Stimulated activated CD4-positive, alpha-beta T cell treated with anti-CD3 and anti-CD28 coated beads, Interleukin-2, amount 100 ng/mL, for 24 hours (primary cell): ENCODE measurements at places on chromosomes 13 and 19.

DNA sequence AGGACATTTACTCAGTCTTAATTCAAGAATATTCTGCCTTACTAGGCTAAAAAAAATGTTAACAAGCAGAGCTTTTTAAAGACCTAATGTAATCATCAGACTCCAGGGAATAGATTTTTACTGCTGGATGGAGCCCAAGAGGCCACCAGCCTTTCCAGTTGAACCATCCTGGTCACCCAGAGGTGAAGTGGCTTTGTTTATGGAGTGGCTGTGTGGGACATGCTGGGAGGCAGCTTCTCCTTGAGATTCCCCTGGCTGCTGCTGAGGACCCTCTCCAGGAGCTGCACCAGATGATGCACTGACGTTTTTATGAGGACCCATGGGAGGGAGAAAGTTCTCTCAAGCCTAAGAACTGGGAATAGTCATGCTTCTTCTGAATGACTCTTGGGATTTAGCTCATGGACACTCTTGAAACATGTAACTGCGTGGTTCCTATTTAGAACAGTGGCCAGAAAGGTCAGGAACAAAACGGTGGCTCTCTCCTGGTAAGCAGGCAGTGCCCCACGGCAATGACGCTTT is 205.9 kb upstream of the MIR17HG start:
- no peak for DNase-seq

- DNase-seq: no peak
Observed at GRCh38 chr19:17554968-17555479, 425 bp upstream of the COLGALT1 start.

DNA sequence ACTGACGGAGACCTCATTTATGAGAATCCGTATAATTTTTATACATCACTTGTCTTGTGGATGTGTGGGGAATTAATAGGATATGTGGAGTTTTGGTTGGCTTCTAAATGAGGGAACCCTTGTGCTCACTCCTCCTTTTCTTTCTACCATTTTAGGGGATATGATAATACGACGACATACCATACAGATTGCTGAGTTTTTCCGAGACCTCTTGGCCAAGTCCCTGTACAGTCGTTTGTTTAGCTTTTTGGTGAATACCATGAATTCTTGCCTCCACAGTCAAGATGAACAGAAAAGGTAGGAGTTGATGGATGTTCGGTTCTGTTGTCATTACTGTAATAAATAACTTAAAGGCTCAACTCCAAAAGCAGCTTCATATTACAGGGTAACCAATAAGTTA is 335.2 kb downstream of the MYO16 start:
- DNase-seq: no peak

DNA sequence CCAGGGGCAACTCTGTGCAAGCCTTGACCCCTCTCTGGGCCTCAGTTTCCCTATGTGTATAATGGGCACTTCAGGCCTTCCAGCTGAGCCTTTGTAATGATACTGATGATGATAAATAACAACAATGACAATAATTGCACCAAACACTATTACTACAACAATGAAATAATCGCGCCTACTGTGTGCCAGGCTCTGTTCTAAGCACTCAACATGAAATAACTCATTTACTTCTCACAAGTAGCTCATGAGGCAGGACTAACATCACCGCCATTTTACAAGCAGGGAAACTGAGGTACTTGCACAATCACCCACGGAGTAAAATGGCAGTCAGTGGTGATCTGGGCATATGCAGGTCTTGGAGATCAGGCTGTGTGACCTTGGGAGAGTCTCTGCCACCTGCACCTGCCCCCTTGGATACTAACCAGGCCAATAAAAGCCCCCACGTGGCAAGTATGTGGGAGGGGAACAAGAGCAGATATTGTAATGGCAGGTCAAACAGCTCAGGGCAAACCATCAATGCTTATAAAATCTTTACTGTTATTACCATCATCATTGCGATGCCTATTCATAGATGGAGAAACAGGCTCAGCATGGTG is 540 bp upstream of the ANGPTL8 start:
- no peak for DNase-seq

GRCh38 chr13:34772206-34772605 is 169.9 kb upstream of the NBEA start:
- no peak for DNase-seq

- no peak for DNase-seq
Observed at GRCh38 chr19:13079542-13079986, 23.1 kb downstream of the LYL1 start.

DNA sequence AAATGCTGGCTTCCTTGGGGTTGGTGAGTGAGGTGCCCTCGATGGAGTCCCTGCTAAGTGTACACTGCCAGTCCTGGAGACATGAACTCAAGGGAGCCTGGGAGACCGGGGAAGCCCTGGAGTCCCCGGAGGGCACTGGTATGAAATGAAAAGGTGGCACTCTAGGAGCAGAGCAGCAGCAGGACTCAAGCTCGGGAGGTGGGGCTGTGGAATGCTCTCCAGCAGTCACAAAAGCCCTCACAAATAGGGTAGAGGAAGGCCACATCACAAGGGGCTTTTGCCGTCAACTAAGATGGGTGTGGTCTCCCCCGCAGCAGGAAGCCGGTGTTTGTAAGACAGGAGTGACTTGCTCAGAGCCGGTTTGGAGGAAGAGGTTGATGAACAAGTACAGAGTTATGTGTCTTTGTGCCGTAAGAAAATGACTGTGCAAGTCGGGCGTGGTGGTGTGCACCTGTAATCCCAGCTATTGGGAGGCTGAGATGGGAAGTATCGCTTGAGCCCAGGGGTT is 19.3 kb downstream of the CCNE1 start:
- peak; percentile 50 for DNase-seq

DNA sequence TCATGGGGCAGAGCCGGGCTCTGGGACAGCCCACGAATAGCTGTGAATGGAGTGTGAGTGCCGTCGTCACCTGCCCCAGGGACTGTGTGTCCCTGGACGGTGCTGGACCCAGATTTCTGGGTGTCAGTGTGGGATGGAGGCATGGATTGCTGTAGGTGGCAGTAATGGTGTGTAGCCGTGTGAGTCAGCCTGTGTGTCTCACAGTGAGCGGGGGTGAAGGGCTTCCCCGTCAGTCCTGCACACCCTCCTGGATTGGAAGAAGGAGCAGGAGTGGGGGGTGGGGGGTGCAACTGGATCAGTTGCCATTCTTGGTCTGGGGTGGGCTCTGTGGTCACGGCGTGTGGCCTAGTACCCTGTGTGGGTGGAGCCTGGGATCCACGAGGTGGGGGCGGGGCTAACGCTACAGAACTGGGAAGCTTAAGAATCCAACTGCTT is 6.5 kb upstream of the LTBP4 start:
- DNase-seq: no peak

GRCh38 chr19:33988601-33989000 is 183.7 kb upstream of the LSM14A start:
- DNase-seq: no peak

DNA sequence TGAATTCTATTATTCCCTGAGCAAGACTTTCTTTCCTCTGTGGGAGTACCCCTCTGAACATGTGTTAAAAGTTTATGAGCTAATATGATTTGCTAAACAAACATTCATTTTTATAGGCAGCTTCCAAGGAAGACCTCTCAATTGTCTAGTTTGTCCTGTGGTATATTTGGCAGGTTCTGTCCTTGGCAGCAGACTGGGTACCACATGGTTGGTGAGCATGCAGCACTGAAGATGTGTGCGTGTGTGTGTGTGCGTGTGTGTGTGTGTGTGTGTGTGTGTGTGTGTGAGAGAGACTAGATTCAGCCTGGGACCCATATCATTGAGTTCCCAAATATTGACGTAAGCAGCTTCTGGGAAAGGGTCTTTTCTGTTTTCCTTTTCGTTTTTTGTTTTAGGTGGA is 24.0 kb downstream of the FGF9 start:
- no peak for DNase-seq

GRCh38 chr13:28822801-28823200 is 2.7 kb downstream of the MTUS2 start:
- DNase-seq: no peak

- DNase-seq: no peak
Observed at GRCh38 chr19:54287456-54287855, 6.5 kb upstream of the LILRB2 start.

DNA sequence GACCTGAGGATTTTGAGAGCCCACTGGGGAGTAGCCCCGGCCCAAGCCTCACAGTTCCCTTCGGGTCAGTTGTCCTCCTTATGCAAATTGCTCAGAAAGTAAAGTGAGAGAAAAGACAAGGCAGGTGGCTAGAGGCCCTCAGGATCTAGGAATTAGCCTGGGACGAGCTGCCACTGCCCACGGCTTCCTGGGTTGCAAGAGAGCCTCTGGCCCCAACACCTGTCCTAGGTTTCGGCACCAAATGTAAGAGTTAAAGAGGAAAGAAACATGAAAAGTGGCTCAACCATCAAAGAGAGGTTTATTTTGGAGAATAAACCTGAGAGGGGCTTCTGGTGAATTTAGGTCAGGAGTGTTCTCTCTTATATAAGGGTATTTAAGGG is 25.6 kb downstream of the TMEM255B start:
- DNase-seq: no peak

DNA sequence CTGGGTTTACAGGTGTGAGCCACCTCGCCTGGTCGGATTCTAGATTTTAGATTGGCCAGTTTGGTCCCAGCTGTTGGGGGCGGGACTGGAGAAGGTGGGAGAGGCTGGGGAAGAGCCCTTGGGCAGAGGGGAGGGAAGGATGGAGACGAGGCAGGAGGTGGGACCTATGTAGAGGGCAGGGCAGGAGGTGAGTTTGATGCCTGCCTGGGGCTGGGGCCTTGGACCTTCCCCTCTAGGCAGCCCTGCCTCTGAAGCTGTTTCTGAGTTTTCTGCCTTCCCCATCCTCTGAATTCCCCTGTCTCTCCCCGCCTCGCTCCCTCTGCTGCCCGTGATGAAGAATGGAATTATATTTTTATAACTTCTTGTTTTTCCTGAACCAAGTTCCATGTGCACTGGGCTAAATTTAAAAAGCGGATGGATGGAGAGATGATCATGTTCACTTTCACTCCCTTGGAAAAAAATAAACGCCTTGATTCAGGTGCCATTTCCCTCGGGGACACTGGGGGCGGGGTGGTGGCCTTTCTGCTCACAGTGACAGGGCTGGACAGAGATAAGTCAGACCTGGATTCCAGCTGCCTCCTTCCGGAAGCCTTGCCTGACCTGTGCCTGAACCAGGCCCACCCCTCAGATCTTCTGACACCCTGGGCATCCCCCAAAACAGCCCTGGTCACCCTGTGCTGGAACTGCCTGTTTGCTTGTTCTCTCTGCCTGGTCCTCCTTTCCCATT is 16.5 kb upstream of the TNFAIP8L1 start:
- DNase-seq: no peak

- no peak for DNase-seq
Observed at GRCh38 chr13:74678308-74678965, 544.2 kb upstream of the KLF12 start.

GRCh38 chr19:28386066-28386465 is 826.9 kb downstream of the UQCRFS1 start:
- no peak for DNase-seq

DNA sequence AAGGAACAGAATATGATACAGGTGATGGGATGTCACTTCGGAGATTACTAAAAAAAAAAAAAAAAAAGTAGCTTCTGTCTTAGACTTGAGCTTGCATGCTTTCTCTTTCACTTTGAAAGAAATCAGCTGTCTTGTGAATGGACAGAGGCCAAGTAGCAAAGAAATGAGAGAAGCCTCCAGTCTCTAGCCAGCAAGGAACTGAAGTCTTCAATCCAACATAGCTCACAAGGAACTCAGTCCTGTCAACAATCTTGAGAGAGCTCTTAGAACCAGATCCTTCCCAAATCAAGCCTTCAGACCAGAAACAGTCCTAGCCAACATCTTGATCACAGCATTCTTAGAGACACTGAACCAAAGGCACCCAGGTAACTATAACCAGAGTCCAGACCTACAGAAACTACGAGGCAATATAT is 7.7 kb downstream of the N4BP2L2 start:
- DNase-seq: no peak

GRCh38 chr19:28665748-28666147 is 547.2 kb downstream of the UQCRFS1 start:
- no peak for DNase-seq

- no peak for DNase-seq
Observed at GRCh38 chr19:51224163-51224641, 678 bp upstream of the CD33 start.

- DNase-seq: no peak
Observed at GRCh38 chr19:3024870-3025548, 4.1 kb downstream of the TLE2 start.

- peak; percentile 55 for DNase-seq
Observed at GRCh38 chr13:49220036-49220855, at the start of gene MLNR. TSS of gene MLNR (plus strand) at chr13:49220338. CDS start at chr13:49220338, 0 bp downstream.

DNA sequence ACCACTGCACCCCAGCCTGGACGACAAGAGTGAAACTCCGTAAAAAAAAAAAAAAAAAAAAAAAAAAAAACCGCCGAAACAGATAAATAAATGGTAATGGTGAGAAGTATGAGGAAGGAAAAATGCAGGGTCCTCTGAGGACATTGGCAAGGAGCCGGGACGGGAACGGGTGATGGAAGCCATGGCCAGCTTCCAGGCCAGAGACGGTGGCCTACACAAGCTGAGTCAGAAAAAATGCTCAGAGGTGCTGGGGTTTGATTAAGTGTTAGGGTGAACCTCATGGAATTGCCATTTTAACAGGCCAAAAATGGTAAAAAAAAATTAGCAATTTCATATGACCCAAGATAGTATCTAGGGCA is 866 bp upstream of the ZSWIM4 start:
- DNase-seq: no peak

DNA sequence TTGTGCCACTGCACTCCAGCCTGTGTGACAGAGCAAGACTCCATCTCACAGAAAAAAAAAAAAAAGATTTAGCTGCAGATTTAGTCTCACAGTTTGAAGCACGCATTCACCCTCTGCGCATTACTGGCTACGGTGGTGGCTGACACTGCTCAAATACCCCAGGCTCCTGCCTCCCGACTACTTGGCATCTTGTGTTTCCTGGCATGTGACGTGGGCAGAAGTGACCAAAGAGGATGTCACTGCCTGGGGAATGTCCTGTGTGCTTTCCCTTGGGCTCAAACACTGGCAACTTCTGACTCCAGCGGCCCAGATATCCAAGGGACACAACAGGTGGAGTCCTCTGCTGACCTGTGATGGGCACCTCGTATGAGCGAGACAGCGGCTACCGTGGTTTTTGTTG is 24.7 kb upstream of the EIF3G start:
- DNase-seq: no peak

GRCh38 chr13:110563463-110563774 is 1.9 kb upstream of the RAB20 start:
- no peak for DNase-seq

DNA sequence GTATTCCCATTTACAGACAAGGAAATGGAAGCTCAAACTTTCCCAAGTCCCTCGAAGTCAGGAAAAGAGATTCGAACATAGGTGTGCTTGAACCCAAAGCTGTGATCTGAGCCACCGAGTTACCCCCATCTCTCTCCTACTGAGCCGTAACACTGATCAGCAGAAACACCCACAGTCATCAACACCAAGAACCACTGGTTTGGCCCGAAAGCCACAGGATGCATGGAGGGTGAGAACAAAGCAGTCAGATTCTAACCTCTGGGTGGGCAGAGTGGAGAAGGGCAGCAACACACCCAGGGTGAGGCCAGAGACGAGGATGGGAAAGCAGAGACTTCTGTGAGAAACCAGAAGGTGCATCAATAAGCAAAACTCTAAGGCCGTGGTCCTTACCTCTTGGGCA is 27.7 kb upstream of the POU2F2 start:
- DNase-seq: no peak
